GM04503 (cell line): ENCODE measurements at places on chromosomes 4 and X.

DNA sequence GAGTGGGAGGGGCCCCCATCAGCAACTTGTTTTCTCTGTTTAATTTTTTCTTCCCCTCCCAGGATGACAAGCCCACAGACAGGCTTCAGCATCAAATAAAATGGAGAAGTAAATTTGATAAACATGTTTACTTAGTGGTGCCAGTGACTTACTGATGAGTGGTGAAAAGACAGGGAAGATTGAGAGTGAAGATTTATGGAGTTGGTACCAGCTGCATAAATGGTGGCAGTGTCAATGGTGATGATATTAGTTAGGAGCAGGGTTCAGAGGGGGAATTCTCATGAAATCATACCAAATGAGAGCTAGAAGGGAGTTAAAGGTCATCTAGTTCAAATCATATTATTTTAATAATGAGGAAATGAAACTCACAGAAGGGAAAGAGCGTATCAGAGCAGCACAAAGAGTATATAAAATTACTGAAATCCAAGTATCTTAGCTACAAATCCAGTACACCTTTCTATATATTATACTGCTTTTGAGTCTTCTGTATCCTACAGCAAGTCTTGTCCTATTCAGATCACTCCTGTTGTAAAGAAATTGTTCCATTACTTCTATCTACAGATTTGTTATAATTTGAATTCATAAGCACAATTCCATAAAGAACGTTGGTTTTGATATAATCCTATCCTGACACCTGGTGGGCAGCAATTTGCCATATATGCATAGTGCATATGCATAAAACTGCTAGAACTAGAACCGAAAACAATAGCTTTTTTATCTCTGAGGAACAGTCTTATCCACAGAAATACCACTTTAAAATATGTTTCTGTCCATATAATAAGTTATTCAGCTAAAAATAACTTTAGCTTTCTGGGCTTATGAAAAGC lies 5.0 kb downstream of the P2RY10 start:
- DNase-seq: no peak

DNA sequence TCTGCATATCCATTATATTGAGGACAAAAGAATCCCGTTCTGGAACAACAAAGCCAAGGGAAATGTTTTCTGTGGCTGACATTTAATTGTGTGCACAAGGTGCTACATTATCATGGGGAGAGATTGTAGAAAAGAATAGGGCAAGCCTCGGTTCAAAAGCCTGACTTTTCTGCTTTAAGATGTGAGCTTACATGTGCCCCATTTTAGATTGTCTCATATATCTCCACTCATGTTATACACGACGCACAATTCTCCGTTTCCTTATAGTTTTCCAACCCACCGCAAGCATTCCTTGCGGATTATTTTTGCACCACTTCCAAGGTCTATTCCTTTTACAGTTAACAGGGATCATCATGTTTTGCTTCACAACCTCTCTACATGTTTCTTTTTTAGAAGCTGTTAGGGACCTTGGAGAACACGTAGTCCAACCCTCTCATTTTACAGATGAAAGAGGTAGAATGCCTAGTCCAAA lies 99.6 kb upstream of the MAML3 start:
- no peak for DNase-seq

DNA sequence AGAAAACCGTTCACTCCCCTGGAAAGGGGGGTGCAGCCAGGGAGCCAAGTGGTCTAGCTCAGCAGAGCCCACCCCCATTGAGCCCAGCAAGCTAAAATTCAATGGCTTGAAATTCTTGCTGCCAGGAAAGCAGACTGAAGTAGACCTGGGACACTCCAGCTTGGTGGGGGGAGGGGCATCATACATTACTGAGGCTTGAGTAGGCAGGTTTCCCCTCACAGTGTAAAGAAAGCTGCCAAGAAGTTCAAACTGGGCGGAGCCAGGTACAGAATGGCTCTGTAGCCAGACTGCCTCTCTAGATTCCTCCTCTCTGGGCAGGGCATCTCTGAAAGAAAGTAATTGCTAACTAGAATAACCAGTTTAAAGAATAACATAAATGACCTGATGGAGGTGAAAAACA lies 372.3 kb upstream of the F9 start:
- no peak for DNase-seq

DNA sequence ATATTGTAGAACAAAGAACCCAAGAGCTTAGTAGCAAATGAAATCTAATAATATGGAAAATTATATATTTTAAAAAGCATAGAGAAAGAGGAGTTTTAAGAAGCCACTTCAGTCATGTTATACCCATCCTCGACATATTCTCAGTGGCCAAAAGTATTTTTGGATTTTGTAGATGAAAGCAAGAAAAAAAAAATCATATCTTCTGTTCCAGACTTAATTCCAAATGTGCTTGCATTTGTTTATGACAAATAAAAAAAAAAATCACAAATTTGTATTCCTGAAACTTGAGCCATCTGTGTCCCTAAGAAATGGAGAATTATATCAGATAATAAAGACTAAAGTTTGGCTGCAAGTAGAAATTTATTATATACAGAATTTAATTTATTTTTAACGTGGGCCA lies 1482.4 kb upstream of the PABPC4L start:
- DNase-seq: no peak

DNA sequence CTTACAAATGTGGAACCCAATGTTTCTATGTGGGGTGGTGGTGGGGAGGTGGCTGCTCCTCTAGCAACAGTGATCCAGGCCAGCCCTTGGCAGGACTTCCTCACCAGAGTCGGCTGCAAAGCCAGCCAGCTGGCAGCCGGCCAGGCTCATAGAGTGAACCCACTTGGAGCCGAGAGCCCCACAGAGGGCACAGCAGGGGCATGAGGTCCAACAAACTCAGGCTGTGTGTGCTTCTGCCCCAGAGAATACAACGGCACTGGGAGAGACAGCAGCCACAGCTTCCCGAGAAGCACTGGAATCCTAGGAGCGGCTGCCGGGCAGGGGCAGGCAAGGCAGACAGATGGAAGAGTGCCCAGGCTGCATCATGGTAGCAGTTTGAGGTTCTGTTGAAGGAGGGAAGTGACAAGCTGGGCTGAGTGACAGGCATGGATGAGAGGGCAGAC lies 23.5 kb upstream of the SOWAHD start:
- DNase-seq: no peak

GRCh38 chr4:71685975-71686374 lies 97.9 kb downstream of the GC start:
- no peak for DNase-seq

DNA sequence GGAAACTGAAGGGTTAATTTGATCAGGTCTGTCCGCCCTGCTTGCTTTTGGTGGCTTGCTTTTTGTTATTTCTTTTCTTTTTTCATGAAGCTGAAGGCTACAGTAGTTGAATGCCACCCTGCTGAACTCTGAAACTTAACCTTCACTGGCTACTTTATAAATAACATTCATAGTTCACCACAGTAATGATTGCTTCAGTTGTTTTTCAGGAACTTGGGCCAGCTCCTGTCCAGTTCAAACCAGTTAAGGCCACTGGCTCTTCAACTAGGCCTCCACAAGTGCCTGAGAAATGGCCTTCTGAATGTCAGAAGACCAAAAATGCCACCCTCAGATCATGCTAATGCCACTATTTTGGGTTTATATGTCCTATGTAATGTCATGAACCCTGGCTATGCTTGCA lies 7.7 kb upstream of the ASB9 start:
- DNase-seq: no peak

GRCh38 chrX:9429767-9430166 lies 35.1 kb upstream of the TBL1X start:
- DNase-seq: no peak

- DNase-seq: no peak
Observed at GRCh38 chr4:41406113-41406516, 131.8 kb upstream of the LIMCH1 start.

GRCh38 chr4:113566015-113566795 lies 195.3 kb downstream of the CAMK2D start:
- no peak for DNase-seq

DNA sequence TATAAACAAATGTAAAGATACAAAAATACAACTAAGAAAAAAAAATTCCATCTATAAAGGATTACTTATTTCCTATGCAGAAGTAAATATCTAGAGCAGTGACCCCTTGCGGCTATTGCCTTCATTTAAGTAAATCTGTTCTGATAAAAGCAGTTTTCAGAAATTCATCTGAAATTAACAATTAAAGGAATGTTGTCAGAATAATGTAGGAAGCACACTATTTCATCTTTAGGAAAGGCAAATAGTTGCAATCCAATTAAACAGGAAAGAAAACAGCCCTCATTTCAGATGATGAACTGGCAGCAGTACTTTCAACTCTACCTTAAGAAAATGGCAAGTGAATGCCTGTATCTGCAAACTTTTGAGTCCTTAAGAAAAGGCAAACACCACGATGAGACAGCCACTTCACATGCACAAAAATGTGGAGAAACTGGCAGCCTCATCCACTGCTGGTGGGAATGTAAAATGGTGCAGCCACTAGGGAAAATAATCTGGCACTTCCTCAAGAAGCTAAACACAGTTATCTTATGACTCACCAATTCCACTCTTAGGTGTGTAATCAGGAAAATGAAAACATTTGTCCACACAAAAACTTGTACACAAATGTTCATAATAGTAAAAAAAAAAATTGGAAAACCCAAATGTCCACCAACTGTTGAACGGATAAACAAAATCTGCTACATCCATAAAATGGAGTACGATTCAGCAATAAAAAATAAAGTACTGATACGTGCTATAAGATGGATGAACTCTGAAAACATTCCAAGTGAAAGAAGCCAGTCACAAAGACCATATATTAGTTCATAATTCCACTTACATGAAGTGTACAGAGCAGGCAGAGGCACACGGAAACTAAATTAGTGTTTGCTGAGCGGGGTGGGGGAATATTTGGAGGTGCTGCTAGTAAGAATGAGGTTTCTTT lies 2.0 kb upstream of the THAP9 start:
- DNase-seq: peak; percentile 90

DNA sequence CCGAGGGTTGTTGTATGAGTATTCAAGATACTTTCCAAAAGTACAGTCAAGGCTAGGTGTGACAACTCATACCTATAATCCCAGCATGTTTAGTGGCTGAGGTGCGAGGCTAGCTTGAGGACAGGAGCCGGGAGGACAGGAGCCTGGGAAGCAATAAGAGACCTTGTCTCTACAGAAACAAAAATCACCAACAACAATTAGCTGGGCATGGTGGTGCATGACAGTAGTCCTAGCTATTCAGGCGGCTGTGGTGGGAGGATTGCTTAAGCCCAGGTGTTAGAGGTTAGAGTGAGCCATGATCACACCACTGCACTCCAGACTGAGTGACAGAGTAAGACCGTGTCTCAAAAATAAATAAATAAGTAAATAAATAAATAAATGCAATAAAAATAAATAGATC lies 91.6 kb downstream of the TLL1 start:
- DNase-seq: no peak

- DNase-seq: no peak
Observed at GRCh38 chr4:144649646-144650045, 3.7 kb downstream of the HHIP start.

DNA sequence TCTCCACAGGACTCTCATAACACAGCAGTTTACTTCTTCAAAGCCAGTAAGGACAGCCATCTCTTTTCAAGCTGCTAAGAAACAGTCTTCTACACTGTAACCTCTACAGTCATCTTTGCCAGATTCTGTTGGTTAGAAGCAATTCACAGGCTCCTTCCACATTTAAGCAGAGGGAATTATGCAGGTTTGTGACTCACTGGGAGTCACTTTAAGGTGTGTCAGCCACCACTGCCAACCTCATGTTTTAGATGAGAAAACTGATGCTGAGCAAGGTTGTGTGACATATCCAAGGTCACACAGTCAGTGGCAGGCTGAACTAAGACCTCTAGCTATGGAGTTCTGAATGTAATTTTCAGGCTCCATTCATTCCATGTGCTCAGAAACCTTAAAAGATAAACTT lies 143.5 kb downstream of the QDPR start:
- DNase-seq: no peak

DNA sequence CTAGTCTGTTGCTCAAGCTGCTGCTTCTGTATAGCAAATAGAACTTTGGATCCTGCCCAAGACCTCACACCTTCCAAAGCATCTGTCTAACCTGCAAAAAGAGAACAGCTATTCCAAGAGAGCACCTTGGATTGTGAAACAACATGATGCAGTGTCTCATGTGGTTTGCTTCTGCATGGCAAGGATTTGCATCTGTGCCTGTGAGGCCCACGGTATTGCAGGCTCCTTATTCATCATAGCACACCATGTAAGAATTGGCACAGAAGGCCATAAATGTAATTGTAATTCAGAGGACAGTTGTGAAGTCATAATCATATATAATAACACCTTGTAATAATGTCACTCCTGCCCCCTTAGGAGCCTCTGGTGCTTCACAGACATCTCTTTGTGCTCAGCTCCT lies 147.1 kb downstream of the ZNF674 start:
- no peak for DNase-seq

DNA sequence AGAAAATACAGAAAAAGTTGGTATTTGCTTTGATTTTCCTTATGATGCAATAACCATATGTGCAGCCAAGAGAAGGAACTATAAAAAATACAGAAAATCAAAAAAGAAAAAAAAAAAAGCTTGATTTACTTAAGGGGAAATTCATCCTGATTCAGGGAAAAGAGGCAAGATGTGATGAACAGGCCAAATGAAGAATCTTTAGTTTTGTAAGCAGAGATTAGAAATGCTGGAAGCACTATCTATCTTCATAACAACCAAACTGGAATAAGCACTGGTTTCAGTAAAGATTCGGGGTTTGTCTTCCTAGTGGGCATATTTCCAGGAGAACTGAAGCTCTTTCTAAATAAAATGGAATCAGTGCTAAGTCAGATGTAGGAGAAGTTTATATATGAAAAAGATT lies 82.9 kb upstream of the KCNIP4 start:
- no peak for DNase-seq

- no peak for DNase-seq
Observed at GRCh38 chrX:95152810-95153209, 1478.8 kb downstream of the FAM133A start.

DNA sequence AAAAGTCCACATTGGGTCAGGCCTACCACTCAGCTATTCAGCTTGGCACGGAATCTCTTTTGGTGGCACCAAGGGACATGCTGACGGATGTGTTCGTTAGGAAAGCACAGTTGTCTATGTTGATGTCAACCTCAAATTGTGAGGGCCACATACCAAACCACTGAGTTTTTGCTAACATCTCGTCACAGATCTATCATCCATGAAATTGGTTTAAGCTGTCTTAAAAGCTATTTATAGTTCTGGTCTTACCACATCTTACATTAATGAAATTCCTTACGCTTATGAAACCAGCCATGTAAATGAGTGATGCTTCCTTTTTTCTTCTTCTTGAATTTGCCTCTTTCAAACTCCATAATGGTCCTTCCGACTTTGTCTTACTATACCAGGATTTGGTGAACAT lies 101.5 kb downstream of the MGST2 start:
- peak; percentile 90 for DNase-seq
